ENCODE measurements at places on chromosomes 3 and 15.

DNA sequence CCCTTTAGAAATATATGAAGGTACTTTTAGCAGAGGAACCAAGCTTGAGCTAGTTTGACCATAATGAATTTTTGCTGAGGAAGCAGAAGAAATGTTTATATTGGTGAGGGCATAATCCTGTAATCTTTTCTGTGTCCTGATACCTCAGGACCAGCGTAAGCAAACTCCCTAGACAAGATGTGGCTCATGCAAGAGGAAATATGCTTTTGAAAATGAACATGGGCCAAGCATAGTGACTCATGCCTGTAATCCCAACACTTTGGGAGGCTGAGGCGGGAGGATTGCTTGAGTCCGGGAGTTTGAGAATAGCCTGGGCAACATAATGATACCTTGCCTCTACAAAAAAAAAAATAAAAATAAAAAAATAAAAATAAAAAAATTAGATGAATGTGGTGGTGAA, 78.5 kb downstream of the PPARG start:
- DNase-seq, result no peak

DNA sequence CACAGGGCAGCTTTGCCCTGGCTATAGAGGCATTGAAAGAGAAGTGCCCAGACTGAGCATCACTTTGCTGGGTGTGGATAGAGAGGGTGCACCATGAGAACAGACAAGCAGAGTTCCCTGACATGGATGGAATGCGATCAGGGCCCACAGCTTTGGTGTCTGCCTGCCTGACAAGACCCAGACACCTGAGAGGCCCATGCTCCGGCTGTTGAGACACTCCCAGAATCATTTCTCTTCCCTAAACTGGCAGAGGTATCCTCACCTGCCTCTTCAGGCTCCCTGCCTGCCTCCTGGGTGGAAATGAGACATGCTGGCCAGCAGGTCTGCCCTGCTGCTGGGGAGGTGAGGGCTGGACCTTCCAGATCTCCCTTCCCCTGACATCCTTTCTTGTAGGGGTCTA, 10.4 kb upstream of the CHST14 start:
- no peak for DNase-seq

DNA sequence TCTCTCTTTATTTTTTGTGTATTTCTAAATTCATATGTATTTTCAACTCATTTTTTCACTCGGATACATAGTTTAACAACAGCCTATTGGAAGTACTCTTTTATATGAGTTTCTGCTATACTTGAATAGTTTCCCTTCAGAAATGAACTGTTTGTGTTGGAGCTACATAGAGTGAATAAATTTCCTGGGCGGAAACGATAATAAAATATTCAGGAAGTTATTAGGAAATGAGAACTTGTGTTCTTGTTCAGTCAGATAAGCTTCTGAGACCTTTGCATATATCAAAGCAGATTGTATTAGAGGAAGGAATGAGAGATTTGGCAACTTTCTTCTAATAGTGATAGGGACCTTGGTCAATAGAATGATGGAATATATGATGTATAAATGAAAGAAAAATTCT, 27.3 kb downstream of the NEO1 start:
- no peak for DNase-seq

GRCh38 chr3:42159706-42160472, 68.7 kb downstream of the TRAK1 start:
- DNase-seq, result no peak

DNA sequence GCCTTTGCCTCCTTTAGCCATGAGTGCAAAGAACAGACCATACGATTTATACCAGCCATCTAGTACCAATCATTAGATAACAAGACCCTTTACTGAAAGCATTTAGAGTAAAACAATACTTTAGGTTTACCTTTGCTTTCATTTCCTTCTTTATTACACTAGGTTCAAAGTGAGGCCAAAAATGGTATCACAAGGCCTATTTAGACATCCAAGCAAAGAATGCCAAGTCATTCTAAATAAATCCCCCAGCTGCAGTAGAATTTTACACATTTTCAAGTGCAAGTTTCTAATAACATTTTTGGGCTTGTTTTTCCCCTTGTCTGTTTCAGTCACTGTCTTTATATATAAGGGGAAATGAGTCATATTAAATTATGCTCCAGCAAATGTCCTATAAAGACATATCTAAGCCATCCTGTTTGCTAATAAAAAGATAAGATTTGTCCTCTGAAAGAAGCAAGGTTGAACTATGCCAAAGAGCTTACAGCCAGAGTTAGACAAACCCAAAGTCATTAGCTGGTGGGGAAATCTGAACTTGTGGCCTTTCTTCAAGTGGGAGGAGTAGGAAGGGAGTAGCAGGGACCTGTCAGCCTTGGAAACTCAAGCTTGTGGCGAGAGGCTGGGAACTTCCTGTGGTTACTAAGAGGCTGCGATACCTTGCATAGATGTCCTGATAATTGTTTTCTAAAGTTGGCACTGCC, 232.7 kb downstream of the MECOM start:
- DNase-seq, result no peak

DNA sequence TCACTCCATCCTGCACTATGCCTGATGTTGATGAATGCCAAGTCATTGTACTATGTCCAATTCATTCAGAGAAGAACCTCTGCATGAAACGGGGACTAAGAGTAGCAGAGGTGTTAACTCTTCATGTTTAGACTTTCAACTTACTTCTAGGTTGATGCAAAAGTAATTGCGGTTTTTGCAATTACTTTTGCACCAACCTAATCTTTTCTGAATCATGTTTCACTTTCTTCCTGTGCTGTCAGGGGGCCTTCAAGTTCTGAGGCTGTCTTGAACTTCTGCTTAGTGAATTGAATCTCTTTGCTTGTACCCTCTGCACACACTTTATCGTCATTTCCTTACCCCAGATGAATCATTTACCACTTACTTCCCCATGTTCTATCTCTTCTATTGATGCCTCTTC, 636.2 kb downstream of the NAALADL2 start:
- no peak for DNase-seq

DNA sequence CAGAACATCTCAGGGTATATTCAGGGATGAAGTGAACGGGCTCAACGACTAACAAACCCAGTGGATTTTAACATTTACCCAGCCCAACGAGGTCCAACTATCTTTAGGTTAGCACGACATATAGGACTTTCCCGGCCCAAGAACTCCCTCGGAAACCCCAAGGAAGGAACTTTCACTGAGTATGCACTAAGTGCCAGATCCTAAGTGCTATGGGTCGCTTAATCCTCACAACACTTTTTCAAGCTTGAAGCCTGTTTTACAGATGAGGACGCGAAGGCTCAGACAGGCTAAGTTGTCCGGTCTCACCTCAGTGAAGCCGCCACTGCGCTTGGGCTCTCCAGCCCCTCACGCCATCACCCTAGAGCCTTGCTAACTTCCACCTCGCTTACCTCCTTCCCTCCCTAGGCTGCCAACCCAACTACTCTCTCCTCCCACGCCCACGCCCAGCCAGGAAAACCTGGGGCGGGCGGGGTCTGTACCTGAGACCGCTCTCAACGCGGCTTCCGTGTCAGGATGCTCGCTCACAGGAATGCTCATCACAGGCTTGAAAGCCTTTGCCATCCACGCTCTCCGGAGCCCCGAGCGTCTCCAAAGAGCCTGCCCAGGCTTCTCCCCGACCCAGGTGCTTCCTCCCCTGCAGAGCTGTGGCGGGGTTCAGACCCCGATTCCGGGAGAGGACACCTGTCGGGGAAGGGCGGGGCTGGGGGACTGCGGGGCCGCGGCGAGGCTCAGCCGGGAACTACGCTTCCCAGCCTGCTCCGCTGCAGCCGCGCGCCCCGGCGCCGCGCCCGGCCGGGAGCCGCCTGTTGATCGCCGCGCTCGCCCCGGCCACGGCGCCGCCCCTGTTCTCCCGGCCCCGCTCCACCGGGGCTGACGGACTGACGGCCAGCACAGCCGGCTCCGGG, at the start of gene TMOD2:
TSS of gene TMOD2 (plus strand) at position 806 of the 905 bp plus-strand sequence. CDS start 14,845 bp downstream, outside the sequence.
- no peak for DNase-seq

DNA sequence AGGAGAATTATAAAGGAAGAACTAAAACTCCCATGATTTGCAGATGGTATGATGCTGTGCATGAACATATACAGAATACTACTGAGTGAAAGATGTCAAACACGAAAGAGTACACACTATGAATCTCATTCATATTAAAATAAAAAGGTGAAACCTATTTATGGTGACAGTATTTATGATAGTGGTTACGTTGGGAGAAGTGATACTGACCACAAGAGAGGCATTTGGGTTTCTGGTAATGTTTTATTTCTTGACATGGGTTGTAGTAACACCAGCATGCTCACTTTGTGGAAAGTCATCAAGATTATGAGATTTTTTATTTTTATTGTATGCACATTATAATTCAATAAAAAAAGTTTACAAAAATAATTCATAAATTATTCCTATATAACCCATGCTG, 324.0 kb downstream of the GAP43 start:
- DNase-seq, result no peak

- DNase-seq, result no peak
Observed at GRCh38 chr3:63430875-63431274, 152.8 kb downstream of the SYNPR start.
